Prostate gland (tissue), 2 donors: ENCODE measurements at places on chromosomes 7 and 10. TPM values are rescaled to one million over a fixed set of nuclear protein-coding genes. Genes with fewer than 3 reads are reported as not detected.

DNA sequence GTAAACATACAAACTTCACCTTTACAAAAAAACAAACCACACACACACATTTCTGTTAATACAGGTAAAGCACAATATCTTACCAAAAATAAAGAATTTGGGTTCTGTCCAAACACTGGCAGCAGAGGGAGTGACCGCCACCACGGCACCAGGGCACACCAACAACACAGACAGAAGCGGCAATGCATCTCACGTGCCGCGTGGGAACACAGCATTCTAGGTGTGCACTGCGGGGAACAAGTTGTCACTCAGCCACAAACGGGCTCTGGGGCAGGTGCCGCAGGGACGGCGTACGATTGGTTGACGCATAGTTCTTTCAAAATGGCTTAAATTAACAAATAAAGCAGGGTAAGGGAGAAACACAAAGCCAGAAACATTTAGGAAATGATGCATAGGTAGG lies 22.3 kb downstream of the PDGFA start:
- no peak for DNase-seq

- no peak for DNase-seq
Observed at GRCh38 chr10:113213035-113213434, 263.0 kb downstream of the TCF7L2 start.

- DNase-seq: no peak
Observed at GRCh38 chr7:142196066-142196840, 61.6 kb downstream of the PRSS58 start.

DNA sequence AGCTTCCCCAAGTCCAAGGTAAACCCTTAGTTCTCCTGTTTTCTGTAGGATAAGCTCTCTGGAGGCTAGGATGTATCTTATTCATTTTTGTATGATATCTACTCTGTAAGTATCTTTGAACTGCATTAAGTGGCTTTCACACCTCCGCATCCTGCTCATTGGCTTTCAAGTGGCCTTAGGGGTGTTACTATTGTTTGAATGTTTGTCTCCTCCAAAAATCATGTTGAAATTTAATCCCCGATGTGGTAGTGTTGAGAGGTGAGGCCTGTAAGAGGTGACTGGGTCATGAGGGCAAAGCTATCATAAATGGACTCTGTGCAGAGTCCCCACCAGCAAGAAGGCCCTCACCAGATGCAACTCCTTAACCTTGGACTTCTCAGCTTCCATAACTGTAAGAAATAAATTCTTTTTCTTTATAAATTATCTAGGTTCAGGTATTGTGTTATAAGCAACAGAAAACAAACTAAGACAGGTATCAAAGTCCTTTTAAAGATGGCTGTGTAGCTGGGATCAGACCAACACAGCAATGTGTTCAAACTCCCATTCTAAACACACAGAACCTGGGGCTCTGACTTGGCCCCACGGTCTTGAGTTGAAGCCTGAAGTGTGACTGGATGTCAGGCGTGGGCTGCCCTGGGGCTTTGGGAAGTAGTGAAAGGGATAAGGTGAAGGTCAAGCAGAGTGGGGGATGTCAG lies 25.9 kb downstream of the TBXAS1 start:
- DNase-seq: no peak

HIPK2 gene
- 54.4 TPM for total RNA-seq

DNA sequence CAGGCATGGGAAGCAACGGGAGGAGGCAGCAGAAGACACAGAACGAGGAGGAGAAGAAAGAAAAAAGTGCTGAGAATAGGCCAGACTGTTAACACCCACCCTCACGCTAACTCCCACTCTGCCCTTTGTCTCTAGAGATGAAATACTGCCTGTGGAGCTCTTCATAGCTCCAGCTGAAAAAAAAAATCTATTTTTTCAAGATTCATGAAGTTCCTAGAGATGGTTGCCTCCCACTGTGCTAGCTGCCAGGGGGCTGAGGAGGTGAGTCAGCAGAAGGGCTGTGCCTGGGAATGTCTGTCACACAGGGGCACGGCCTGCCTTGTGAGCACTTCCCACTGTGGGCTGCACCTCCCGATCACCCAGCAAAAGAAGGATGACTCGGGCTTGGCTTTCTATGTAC lies 144.5 kb downstream of the RNF216 start:
- DNase-seq: no peak

- no peak for DNase-seq
Observed at GRCh38 chr10:118562851-118563250, 32.6 kb downstream of the PRLHR start.

DNA sequence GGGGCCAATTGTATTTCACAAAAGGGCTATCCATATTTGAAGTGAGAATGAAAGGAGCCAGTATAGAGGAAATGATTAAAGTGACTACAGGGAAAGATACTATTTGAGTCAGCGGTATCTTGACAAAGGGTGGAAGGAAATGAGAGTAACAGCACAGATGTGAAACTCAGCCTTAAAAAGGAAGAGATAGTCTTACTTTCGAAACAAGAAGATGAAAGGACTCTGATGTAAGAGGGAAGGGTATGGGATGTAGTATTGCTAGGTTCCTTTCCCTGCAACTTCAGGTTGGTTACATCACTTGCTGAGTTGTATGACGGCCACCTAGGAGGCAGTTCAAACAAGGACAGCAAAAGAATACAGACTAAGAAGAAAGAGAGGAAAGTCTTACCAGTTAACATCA lies 13.7 kb downstream of the CISD1 start:
- no peak for DNase-seq

DNA sequence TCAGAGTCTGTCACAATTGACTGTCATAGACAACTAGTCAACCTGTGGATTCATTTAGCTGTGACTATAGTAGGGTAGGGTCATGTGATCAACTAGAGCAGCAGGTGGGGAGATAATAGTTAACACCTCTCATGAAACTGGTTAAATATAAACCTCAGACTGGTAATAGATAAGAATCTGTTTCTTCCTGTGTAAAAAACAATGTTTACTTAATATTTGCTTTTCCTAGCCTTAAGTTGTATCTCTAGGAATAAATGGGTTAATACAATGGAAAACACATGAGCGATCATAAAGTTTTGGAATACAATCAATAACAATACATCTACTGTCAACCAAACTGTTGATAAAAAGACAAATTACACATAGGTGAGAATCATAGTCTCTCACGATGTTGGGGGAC lies 43.4 kb upstream of the ITGB8 start:
- no peak for DNase-seq

DNA sequence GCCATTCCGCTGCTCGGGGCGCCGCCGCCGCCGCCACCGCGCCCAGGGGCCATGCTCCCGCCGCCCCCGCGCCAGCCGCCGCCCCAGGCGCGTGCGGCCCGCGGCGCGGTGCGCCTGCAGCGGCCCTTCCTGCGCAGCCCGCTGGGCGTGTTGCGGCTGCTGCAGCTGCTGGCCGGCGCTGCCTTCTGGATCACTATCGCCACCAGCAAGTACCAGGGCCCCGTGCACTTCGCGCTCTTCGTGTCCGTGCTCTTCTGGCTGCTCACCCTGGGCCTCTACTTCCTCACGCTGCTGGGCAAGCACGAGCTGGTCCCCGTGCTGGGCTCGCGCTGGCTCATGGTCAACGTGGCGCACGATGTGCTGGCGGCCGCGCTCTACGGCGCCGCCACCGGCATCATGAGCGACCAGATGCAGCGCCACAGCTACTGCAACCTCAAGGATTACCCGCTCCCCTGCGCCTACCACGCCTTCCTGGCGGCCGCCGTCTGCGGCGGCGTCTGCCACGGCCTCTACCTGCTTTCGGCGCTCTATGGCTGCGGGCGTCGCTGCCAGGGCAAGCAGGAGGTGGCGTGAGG lies 383 bp downstream of the MARVELD1 start:
- peak; percentile 63 for DNase-seq

GRCh38 chr7:33421429-33421828 lies 292.1 kb downstream of the BBS9 start:
- no peak for DNase-seq

DNA sequence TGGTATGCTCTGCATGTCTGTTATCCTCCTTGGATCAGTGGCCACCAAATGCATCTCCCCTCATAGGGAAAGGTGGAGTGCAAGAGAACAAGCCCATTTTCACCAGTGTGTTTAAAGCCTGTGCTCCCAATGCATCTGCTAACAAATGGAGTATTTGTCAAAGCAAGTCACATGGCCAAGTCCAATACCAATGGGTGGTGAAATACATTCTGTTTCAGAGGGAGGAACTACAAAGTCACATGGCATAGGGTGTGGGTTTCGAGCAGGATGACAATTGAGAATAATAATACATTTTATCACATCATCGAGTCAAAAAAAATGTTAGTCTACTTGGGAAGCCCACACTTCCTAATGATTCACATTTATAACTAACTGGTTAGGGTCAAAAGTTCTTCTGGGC lies 62.7 kb downstream of the SUGCT start:
- DNase-seq: no peak

DNA sequence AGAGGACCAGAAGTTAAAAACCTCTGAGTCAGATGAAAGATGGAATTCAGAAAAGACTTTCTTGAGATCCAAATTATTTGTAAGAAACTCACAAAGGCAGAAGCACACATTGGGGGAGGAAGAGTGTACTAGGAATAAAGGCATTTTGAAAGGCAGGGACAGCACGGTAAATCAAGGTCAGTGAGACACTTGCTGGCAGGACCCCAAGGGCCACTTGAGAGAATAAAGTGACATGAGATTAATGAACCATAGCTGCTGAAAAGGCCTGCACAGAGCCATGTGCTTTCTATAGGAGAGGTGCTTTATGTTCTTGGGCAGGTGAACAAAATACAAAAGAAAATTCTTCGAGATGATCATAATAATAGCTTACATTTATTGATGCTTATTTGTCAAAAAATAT lies 929.9 kb upstream of the MBL2 start:
- DNase-seq: no peak

SLC26A4 gene
- total RNA-seq: 1.0 TPM

- DNase-seq: no peak
Observed at GRCh38 chr10:129631006-129631405, 164.0 kb downstream of the MGMT start.

DNA sequence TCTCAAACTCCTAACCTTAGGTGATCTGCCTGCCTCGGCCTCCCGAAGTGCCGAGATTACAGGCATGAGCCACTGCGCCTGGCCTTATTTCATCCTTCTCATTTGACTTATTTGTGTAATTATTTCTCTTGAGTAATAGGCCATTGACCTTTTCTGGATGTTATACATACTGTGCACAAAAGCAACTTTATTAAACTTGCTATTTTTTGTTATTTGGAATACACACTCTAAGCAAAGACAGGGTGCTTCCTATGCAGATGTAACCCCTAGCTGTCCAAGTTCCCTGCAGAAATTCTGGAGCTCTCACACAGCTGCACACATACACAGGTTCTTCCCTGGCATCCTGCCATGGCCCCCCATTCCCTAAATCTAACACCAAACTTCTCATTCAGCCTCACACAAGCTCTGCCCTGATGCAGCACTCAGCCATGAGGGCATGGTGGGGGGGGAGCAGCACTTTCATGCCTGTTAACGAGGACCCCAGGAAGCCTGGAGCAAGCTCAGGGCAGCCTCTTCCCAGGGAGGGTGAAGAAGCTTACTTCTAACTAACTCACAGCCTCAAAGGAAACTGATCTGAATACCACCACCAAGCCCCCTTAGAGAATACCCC lies 33.2 kb downstream of the SH3PXD2A start:
- DNase-seq: no peak

NKX2-3 gene
- not detected for total RNA-seq

DNA sequence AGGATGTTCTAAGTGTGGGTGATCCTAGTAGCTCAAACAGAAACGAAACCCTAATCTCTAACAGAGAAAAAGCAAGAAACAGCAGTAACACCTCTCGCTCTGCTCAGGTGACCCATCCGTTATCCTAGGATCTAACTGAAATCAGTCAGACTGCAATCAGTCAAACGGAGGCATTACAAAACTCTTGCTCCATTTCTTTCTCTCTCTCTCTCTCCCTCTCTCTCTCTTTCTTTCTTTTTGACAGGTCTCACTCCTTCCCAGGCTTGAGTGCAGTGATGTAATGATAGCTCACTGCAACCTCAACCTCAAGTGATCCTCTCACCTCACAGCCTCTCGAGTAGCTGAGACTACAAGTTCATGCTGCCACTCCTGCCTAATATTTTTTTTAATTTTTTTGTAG lies 1283.5 kb upstream of the CELF2 start:
- no peak for DNase-seq

GRCh38 chr10:99913831-99914235 lies 95.9 kb downstream of the DNMBP start:
- DNase-seq: peak; percentile 46

DNA sequence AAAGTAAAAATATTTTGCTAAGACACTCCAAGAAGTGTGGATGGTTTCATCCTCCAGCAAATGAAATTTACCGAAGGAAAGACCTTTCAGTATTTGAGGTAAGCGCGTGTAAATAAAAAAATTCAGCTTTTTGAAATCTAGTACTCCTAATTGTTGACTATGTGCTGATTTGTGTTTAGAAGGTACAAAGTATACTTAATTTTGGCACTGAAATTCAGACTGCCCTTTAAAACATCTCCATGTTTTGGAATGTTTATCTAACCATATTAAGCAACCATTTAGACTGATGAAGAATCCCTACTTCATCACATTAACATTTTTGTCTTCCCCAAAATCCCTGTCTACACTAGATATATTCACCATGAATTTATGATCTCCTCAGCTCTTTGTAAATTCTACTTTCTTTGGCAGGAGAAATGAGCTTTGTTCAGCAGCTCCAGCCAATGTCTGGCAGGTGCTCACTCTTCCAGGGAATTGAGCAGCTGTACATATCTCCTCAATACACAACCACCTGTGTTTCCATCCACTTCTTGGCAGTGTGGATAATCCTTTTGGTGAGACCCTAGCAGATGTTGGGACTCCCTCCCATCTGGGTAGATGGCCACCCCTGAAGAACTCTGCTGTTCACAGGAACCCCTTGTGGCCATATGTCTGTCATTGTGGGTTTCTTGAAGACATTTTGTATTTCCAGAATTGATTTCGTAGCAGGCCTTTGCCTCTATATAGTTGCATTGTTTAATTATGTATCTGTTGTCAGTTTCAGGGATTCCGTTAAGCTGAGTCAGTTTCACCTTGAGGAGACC lies 129.4 kb upstream of the SAMD8 start:
- DNase-seq: no peak

DNA sequence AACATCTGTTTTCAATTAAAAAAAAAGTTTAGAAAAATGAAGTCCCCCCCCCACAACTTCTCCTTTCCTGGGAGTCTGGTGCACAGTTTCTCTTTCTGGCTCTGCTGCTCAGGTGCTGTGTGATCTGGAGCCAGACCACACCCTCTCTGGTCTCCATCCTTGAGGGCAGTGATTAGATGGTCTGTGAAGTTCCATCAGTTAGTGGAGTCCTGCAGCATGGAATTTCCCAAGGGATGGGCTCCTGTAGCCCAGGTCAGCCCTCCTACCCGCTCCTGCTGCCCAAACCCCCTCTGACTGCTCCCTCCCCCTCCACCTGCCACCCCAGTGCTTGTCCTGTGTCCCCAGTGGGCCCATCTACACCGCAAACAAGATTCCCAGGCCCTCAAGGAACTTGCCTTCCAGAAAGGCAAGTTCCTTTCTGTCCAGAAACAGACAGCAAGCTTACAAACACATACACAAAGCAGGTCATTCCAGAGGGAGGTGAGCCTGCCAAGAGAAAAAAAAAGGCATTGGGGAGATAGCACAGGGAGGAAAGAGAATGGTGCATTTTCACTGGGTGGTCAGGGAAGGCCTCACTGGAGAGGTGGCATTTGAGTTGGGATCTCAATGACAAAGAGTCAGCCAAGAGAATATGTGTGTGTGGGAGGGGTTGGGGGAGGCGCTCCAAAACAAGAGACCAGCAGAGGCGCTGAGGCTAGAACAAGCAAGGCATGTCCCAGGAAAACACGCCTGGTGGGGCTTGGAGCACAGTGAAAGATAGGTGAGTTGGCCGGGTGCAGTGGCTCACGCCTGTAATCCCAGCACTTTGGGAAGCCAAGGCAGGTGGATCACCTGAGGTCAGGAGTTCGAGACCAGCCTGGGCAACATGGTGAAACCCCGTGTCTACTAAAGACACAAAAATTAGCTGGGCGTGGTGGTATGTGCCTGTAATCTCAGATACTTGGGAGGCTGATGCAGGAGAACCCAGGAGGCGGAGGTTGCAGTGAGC lies 49.5 kb upstream of the SLC29A3 start:
- no peak for DNase-seq
